ENCODE measurements at places on chromosomes 6 and 20.

DNA sequence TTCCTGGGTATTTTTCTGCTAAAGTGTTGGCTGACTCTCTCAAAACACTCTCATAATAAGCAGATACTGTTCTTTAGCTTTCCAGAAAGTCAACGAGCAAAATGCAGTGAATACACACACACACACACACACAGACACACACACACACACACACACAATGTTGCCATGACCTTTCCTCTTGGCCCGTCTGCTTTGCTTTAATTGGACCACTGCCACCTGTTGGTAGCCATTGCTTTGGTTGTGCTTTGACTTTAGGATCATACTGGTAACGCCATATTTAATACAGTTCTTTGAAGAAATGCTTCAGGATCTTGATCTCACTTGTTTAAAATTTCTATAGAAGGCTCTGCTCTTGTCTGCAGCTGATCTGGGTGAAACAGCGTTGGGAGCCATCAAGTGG lies 4.4 kb downstream of the FIG4 start:
- DNase-seq, result peak; percentile 22

DNA sequence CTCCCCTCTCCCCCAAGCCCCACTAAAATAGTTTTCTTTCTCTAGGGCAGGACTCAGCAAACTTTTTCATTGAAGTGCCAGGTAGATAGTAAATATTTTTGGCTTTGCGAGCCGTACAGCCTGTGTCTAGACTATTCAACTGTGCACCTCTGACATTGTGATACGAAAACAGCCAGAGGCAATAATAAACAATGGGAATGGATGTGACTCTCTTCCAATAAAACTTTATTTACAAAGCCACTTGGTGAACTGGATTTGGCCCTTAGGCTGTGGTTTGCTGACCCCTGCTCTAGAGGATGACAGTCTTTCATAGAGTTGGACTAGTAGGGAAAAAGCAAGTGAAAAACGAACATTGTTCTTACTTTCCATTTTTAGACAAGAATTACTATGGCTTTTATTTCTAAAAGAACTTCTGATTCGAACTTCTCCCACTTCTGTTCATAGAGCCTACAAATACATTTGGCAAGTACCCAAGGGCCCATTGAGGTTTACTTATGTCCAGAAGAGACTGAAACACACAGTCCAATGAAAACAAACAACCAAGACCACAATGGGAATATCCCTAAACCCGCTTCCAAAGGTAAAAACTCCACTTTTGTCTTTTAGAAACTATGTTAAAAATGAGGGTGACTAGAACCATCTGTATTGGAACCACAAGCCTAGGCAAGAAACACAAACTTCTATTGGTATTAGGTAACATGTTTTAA lies 46.4 kb upstream of the CDKAL1 start:
- no peak for DNase-seq

- no peak for DNase-seq
Observed at GRCh38 chr6:90669846-90670245, 83.0 kb upstream of the MAP3K7 start.

- peak; percentile 39 for DNase-seq
Observed at GRCh38 chr6:143441680-143442545, 8.6 kb downstream of the ADAT2 start.

DNA sequence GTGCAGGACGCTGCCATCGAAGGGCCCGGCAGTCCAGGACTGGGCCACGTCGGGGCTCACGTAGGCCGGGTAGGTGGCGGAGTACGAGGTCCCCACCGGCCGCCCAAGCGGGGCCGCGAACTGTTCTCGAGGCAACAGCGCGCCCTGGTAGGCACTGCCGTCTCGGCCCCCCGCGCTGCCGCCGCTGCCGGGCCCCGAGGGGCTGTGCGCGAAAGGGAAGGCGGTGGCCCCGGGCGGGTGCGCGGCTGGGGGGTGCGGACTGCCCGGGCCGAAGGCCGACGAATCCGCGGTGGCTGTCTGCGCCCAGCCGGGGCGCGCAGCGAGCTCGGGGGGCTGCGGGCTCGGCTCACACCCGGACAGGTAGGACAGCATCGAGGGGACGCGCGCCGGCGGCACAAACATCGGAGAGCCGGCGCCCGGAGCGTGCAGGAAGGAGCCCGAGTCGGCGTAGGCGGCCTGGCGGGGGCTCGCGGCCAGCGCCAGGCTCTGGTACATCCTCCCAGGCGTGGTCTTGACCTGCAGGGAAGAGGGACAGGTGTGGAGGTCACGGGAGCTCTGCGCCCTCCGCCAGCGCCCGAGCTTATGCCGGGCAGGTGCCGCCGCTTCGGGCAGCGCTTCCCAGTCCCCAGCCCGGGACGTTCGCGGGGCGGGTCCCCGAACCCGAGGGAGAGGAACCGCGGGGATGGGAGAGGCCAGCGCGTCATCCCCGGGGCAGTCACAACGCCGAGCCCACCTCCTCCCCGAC lies 596 bp downstream of the GATA5 start:
- DNase-seq, result no peak

DNA sequence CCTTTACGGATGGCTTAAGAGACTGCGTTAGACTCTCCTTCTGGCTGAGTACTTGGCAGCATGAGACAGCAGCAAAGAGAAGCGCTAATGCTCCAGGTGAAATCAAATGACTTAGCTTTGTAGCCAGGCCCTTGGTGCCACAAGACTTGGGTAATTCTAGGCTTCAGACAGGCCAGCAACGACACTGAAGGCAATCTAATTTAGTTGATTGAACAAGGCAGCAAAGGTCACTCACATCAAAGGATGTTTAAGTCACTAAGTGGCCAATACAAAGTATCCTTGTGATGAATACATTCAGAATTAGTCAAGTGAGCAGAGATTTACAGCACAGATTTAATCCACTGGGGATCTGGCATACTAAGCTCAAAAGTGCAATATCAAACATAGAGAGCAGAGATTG lies 113.2 kb downstream of the FAM83B start:
- DNase-seq, result no peak

DNA sequence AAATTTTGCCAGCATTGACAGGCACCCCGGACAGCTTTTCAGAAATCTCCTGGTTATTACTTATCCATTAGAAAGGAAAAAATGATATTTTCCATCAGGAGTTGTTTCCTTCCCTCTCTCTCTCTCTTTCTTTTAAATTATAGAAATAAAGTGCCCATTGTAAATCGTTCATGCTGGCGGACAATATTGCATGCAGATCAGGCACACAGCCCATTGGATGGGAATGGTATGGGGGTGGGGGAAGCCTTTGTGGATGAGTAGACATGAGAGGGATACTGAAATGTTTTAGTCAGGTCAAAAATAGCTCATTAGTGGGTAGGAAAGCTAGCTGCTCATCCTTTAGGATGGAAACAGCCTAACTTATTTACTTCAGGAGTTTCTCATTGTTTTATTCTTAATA lies 764.9 kb upstream of the MMS22L start:
- DNase-seq, result no peak

- DNase-seq, result no peak
Observed at GRCh38 chr6:166462461-166463135, 79.9 kb upstream of the MPC1 start.

GRCh38 chr6:16056263-16056870 lies 72.5 kb upstream of the MYLIP start:
- DNase-seq, result no peak

DNA sequence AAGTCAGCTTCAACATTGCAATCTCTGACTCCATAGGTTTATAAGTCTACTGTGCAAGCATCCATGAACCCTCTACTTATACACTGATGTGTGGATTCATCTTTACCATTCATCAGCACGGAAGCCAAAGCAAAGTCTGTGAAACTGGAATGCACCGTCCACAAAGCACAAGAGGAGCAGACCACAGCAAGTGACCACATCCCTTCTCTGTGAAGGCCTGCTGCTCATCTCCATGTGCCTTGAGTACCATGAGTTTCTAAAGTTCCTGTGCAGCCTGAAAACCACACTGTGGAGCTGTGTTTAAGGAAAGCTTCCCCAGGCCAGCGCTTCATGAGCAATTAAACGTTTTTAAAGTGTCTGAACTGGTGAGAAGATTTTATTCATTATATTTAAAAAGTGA lies 20.0 kb downstream of the GABRR1 start:
- DNase-seq, result no peak

- peak; percentile 82 for DNase-seq
Observed at GRCh38 chr6:42390228-42390934, 61.3 kb downstream of the TRERF1 start.

- DNase-seq, result no peak
Observed at GRCh38 chr6:66307490-66307889, 600.5 kb upstream of the EYS start.

GRCh38 chr6:105967917-105968602 lies 118.1 kb upstream of the PRDM1 start:
- no peak for DNase-seq

GRCh38 chr6:150596439-150596838 lies 3.2 kb upstream of the PLEKHG1 start:
- no peak for DNase-seq

DNA sequence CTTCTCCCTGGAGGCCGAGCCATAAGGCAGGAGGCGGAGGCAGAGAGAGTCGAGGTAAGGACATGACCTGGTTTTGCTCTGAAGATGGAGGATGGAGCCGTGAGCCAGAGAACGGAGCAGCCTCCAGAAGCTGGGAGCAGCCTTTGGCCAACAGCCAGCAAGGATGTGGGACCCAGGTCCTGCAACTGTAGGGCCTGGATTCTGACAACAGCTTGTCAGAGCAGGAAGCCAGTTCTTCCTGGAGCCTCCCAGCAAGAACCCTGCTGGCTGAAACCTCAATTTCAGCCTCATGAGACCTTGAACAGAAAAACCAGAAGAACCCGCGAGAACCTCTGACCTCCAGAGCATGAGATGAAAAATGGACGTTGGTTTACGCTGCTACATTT lies 13.4 kb upstream of the MRGBP start:
- DNase-seq, result no peak

- peak; percentile 17 for DNase-seq
Observed at GRCh38 chr6:114108119-114109002, 137.4 kb upstream of the HDAC2 start.

DNA sequence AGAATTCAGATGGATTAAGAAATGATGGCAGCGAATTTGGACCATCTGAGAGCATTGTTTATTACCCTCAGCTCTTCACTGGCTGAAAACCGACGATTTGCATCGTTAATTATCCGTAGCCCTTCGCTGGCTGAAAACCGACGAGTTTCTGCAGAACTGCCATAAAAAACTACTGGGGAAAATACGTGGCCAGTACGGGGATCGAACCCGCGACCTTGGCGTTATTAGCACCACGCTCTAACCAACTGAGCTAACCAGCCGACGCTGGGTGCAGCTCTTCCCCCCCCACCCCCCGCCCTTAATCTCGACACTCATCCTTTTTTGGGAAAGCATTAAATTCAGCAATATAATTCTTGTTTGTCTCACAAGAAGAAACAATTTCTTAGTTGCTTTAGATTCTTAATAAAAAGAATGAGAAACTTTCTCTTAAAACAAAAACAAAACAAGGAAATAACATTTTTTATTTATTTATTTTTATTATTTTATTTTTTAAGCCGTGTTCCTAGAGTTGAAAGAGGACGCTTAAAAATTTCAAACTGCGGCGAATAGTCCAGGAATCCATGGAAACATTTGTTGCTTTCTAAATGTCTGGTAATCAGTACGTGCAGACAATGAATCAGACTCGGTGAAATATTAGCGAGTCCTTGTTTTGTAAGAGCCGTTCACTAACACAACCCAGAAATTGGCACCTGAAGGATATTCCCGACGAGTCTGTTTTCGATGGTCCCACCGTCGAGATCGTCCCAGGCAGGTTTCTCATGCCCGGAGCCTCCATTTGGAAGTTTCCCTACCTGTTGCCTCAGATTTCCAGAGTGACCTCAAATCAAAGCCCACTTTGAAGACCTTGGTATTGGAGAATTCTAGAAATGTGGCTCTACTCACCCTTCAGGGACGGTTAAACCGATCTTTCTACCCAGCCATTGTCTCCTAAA lies 27.8 kb downstream of the PRSS16 start:
- no peak for DNase-seq

GRCh38 chr6:115882771-115883170 lies 177.9 kb downstream of the FRK start:
- no peak for DNase-seq

DNA sequence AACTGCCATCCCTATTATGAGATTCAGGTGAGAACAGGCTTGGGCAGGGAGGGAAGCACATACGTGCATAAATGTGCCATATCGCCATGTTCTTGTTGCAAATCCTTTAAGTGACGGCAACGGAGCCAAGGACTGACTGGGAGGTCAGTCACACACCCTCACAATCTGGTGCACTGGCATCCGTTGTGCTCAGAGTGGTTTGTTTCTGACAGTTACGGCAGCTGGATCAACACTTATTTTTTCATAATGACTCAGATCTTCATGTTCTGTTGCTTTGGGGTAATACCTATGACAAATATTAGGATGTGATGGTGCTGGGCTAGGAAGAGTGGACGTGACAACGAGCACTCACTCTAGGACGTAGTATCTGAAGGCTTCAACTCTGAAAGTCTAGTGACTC lies 56.2 kb upstream of the PREP start:
- DNase-seq, result peak; percentile 63

GRCh38 chr6:55395871-55396270 lies 68.6 kb downstream of the GFRAL start:
- no peak for DNase-seq

DNA sequence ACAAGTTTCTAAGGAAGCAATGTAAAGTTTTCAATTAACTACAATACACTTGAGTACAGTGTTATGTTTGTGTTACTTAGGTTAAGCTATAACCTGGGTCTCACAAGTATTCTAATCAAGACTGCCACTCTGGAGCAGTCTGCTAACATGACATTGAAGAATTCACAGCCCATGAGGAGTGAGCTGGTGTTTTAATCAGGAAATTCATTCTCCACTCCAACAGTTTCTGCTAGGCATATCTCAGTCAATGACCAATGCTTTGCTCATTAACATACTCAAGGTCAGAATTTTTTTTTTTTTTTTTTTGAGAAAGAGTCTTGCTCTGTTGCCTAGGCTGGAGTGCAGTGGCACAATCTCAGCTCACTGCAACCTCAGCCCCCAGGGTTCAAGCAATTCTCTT lies 59.6 kb upstream of the SAMHD1 start:
- DNase-seq, result no peak

DNA sequence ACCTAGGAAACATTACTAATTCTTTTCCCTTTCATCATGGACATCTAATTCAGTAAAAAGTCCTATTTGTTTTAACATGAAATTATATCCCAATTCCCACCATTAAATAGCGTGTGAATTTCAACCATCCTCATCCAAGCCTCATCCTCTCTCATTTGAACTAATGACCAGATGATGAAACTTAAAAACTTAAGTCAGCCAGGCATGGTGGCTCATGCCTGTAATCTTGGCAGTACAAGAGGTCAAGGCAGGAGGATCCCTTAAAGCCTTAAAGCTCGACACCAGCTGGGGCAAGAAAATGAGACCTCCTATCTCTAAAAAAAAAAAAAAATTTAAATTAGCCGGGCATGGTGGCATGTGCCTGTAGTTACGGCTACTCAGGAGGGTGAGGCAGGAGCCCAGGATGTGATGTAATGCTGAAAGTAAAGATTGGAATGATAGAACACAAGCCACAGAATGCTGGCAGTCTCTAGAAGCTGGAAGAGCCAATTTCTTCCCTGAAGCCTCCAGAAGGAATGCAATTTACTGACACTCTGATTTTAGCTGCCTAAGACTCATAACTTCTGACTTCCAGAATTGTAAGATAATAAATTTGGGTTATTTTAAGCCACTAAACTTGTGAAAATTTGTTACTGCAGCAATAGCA lies 27.1 kb upstream of the HAO1 start:
- DNase-seq, result no peak

GRCh38 chr6:140586426-140587061 lies 1212.1 kb upstream of the CITED2 start:
- DNase-seq, result no peak

GRCh38 chr20:3392756-3393155 lies 14.7 kb downstream of the DNAAF9 start:
- no peak for DNase-seq
